ENCODE measurements at places on chromosomes 13 and 19. TPM values are rescaled to one million over a fixed set of nuclear protein-coding genes. Genes with fewer than 3 reads are reported as not detected.

The NKPD1 gene
- 0.69 TPM for total RNA-seq

The TBXA2R gene
- 1.4 TPM for total RNA-seq

The HIF3A gene
- 8.8 TPM for total RNA-seq

The KLHL1 gene
- 34.1 TPM for total RNA-seq

The KLK12 gene
- total RNA-seq, result not detected

The ZSWIM9 gene
- total RNA-seq, result 3.7 TPM

The CPT1C gene
- total RNA-seq, result 54.4 TPM

The MBD3 gene
- total RNA-seq, result 42.4 TPM

The SCGB2B2 gene
- 1.2 TPM for total RNA-seq

The GPR18 gene
- total RNA-seq, result not detected

The CAPN12 gene
- 1.2 TPM for total RNA-seq

The NOVA2 gene
- 15.9 TPM for total RNA-seq

The ZFP14 gene
- 42.2 TPM for total RNA-seq

The ZNF865 gene
- total RNA-seq, result 1.8 TPM

The HCN2 gene
- total RNA-seq, result 27.9 TPM

The CALR3 gene
- not detected for total RNA-seq

The MYBPC2 gene
- 0.92 TPM for total RNA-seq

The SYCN gene
- total RNA-seq, result not detected

The SLC25A41 gene
- total RNA-seq, result 0.69 TPM

The CGB1 gene
- total RNA-seq, result not detected

The SLC25A15 gene
- total RNA-seq, result 26.8 TPM

The PEG3 gene
- total RNA-seq, result 380 TPM

The ZNF829 gene
- 8.3 TPM for total RNA-seq

The IGFL4 gene
- 3.9 TPM for total RNA-seq

The FGF22 gene
- total RNA-seq, result 0.69 TPM

The TEAD2 gene
- 10.8 TPM for total RNA-seq

The HCST gene
- 0.92 TPM for total RNA-seq

The ZNF134 gene
- 39.7 TPM for total RNA-seq

The POU2F2 gene
- total RNA-seq, result 5.5 TPM
